ENCODE measurements at places on chromosomes 1 and 21.

DNA sequence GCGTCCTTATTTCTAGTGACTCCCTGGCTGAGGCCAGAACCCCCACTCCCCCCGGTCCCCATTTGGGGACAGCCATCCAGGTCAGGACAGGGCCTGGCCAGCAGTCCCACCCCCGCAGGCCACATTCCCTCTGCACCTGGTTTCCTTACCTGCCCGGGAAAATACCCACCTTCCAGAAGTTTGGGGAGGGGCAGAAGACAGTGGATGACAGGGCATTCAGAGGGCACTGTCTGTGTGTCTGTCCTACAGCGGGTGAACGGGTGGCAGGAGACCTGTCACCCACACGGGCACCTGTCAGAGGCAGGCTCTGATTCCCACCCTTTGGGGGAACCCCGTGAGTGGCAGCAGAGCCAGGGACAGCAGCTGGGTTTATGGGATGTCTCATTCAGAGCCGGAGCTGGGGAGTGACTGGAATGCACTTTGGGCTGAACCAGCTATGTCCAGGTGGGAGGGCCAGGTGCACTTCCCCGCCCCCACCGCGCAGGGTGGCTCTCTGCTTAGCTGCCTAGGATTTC, 2.0 kb downstream of the ARHGEF16 start:
- no peaks in the 10 kb centered on the region for H3K36me3 ChIP-seq
- no peaks in the 10 kb centered on the region for H3K4me1 ChIP-seq
- H3K27me3 ChIP-seq: peaks cover 8% of the 10 kb centered on the region
- no peak overlapping the region for H3K4me3 ChIP-seq
- H3K27ac ChIP-seq: no peak overlapping the region
- no peak for DNase-seq

DNA sequence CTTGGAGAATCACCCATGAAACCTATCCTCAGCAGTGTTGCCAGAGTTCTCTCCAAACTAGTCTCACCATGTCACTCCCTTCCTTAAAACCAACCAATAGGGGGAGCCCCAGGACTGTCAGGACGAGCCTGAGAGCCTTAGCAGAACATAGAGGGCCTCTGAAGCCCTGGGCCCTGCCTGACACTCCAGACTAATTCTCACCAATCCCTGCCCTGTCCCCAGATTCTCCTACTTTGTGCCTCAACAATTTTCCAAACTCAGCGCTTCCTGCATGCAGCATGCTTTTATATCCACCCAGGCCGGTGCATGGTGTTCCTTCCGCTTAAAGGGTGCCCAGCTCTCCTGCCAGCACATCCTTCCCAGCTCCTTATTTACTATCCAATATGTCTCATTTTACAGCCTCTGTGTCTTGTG, 42.7 kb downstream of the HSD3B1 start:
- peak overlapping the region; percentile 40 for H3K27ac ChIP-seq
- H3K4me3 ChIP-seq: no peak overlapping the region
- no peaks in the 10 kb centered on the region for H3K36me3 ChIP-seq
- no peaks in the 10 kb centered on the region for H3K27me3 ChIP-seq
- peaks cover 12% of the 10 kb centered on the region for H3K4me1 ChIP-seq

DNA sequence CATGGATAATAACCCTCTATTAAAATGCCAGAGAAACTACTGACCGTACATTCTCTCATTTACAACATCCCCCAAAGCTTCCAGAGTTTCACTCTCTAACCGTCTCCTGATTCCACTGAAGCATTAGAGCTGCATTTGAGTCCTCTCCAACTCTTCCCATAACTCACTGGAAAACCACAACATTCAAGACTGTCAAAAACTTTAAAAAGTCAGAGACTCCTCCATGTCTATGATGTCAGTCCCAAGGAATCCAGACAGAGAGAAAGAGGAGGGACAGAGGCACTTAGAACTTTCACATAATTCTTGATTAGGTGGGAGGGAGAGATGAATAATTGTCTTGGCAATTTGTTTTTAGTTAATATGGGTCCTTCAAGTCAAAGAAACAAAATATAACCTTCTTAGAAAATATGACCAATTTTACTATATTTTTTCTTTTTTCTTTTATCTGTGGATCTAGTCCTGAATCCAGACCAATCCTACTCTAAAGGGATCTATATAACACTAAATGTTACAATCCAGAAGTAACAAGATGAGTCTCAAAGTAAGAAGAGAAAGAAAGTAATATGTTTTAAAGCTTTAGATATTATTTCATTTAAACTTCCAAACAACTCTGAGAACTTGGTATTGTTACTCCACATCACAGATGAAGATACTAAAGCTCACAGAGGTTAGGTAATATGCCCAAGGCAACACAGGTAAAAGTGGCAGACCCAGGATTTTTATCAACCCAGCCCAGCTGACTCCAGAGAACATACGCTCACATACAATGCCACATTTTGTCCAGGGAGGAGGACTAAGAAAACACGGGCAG, 23.8 kb downstream of the OTUD7B start:
- H3K27ac ChIP-seq: no peak overlapping the region
- H3K27me3 ChIP-seq: peaks cover 1% of the 10 kb centered on the region
- H3K4me1 ChIP-seq: no peaks in the 10 kb centered on the region
- no peak overlapping the region for H3K4me3 ChIP-seq

- H3K4me3 ChIP-seq: no peak overlapping the region
- H3K4me1 ChIP-seq: peaks cover 3% of the 10 kb centered on the region
- peaks cover 10% of the 10 kb centered on the region for H3K27me3 ChIP-seq
- H3K36me3 ChIP-seq: no peaks in the 10 kb centered on the region
These were observed 4.9 kb upstream of the ABCD3 start for GRCh38 chr1:94413311-94413710.

- no peak overlapping the region for H3K4me3 ChIP-seq
- H3K27me3 ChIP-seq: no peaks in the 10 kb centered on the region
These were observed 76.8 kb upstream of the ZNF678 start for GRCh38 chr1:227486559-227486958.

- H3K27ac ChIP-seq: no peak overlapping the region
- H3K4me3 ChIP-seq: no peak overlapping the region
- no peaks in the 10 kb centered on the region for H3K27me3 ChIP-seq
- H3K4me1 ChIP-seq: no peaks in the 10 kb centered on the region
- H3K36me3 ChIP-seq: no peaks in the 10 kb centered on the region
These were observed 395.4 kb upstream of the ADAMTS5 start for GRCh38 chr21:27362249-27362648.

- H3K4me1 ChIP-seq: peaks cover 25% of the 10 kb centered on the region
- peak overlapping the region; percentile 3 for H3K4me3 ChIP-seq
- DNase-seq: peak; percentile 55
- H3K27me3 ChIP-seq: no peaks in the 10 kb centered on the region
These were observed 49.7 kb downstream of the MDM4 start for GRCh38 chr1:204565617-204566582.

DNA sequence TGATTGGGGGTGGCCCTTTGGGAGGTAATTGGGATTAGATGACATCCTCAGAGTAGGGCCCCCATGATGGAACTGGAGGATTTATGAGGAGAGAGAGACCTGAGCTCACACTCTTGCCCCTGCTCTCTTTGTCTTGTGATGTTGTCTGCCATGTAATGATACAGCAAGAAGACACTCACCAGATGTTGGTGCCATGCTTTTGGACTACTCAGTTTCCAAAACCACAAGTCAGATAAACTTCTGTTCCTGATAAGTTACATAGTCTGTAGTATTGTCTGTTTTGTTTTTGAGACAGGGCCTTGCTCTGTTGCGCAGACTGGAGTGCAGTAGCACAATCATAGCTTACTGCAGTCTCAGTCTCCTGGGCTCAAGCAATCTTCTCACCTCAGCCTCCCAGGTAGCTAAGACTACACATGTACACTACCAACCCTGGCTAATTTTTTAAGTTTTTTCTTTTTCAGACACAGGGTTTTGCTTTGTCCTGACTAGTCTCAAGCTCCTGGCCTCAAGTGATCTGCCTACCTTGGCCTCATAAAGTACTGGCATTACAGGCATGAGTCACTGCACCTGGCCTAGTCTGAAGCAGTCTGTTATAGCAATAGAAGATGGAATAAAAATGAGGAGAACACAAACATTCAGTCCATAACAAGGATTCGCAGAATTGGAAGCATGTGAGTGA, 115.0 kb upstream of the GALNT2 start:
- H3K36me3 ChIP-seq: no peaks in the 10 kb centered on the region
- H3K27ac ChIP-seq: no peak overlapping the region
- H3K27me3 ChIP-seq: peaks cover 3% of the 10 kb centered on the region
- no peak for DNase-seq
- H3K4me3 ChIP-seq: no peak overlapping the region
- H3K4me1 ChIP-seq: no peaks in the 10 kb centered on the region

DNA sequence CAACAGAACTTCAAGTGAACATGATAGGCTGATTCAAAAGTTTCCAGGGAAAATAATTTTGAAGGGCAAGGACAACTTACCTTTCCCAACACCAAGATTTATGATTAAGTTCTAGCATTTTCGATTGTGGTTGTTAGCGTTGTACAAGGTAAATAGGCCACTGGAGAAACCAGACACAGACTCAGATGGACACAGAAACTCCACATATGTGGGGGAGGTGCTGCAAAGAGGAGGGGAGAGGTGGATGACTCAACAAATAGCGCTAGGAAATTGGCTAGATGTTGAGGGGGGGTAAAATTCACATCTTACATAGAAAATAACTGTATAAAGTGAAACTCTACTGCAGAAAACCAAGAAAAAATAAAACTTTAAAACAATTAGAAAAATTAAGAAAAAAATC, 564.4 kb downstream of the MATN1 start:
- DNase-seq: no peak
- peaks cover 8% of the 10 kb centered on the region for H3K27me3 ChIP-seq
- no peak overlapping the region for H3K27ac ChIP-seq
- H3K4me3 ChIP-seq: no peak overlapping the region

GRCh38 chr1:27408151-27408550, 15.7 kb downstream of the GPR3 start:
- H3K4me1 ChIP-seq: peaks cover 41% of the 10 kb centered on the region
- no peak for DNase-seq
- peaks cover 21% of the 10 kb centered on the region for H3K36me3 ChIP-seq
- no peak overlapping the region for H3K4me3 ChIP-seq

GRCh38 chr1:71089536-71090270, 8.9 kb upstream of the ZRANB2 start:
- no peak for DNase-seq
- H3K4me3 ChIP-seq: no peak overlapping the region
- peaks cover 4% of the 10 kb centered on the region for H3K27me3 ChIP-seq
- no peaks in the 10 kb centered on the region for H3K36me3 ChIP-seq
- H3K27ac ChIP-seq: no peak overlapping the region
- H3K4me1 ChIP-seq: no peaks in the 10 kb centered on the region

- peaks cover 5% of the 10 kb centered on the region for H3K4me1 ChIP-seq
- H3K27ac ChIP-seq: no peak overlapping the region
- peaks cover 11% of the 10 kb centered on the region for H3K27me3 ChIP-seq
- no peaks in the 10 kb centered on the region for H3K36me3 ChIP-seq
- H3K4me3 ChIP-seq: no peak overlapping the region
- no peak for DNase-seq
These were observed 36.0 kb upstream of the ATP2B4 start for GRCh38 chr1:203590603-203591002.

GRCh38 chr1:236701782-236702181, 15.5 kb downstream of the ACTN2 start:
- DNase-seq: no peak
- no peak overlapping the region for H3K4me3 ChIP-seq
- H3K4me1 ChIP-seq: no peaks in the 10 kb centered on the region
- no peak overlapping the region for H3K27ac ChIP-seq
- H3K27me3 ChIP-seq: peaks cover 5% of the 10 kb centered on the region
- H3K36me3 ChIP-seq: no peaks in the 10 kb centered on the region

DNA sequence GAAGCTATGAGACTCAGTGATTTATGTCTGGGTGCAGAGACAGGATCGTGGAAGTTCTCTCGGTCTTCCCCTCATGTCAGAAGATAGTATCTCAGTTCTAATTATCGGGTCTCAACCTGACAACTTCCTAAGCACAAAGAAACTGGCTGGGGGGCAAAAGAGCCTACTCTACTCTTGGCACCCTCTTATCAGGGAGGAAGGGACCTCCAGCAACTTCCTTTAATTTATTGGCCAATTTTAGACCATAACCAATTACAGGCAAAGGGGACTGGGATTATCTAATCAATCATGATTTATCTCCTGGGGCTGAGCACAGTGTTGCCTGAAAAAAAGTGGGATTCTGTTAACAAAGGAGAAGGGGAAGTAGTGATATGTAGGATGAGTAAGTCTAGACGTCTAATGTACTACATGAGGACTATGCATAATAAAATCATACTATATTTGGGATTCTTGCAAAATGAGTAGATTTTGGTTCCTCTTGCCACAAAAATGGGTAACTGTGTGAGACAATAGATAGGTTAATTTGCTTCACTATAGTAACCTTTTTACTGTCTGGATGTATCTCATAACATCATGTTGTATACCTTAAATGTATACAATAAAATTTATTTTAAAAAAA, 98.8 kb downstream of the ZFYVE9 start:
- H3K4me3 ChIP-seq: no peak overlapping the region
- H3K27ac ChIP-seq: no peak overlapping the region
- H3K4me1 ChIP-seq: peaks cover 13% of the 10 kb centered on the region
- H3K36me3 ChIP-seq: peaks cover 2% of the 10 kb centered on the region
- H3K27me3 ChIP-seq: peaks cover 25% of the 10 kb centered on the region

- DNase-seq: no peak
- H3K36me3 ChIP-seq: peaks cover 5% of the 10 kb centered on the region
- no peak overlapping the region for H3K4me3 ChIP-seq
- H3K27ac ChIP-seq: no peak overlapping the region
These were observed 168.8 kb downstream of the EIF4G3 start for GRCh38 chr1:21007876-21008275.

GRCh38 chr1:77643456-77643855, 39.0 kb downstream of the ZZZ3 start:
- no peak for DNase-seq
- peaks cover 10% of the 10 kb centered on the region for H3K4me1 ChIP-seq
- H3K4me3 ChIP-seq: no peak overlapping the region
- peaks cover 25% of the 10 kb centered on the region for H3K36me3 ChIP-seq

DNA sequence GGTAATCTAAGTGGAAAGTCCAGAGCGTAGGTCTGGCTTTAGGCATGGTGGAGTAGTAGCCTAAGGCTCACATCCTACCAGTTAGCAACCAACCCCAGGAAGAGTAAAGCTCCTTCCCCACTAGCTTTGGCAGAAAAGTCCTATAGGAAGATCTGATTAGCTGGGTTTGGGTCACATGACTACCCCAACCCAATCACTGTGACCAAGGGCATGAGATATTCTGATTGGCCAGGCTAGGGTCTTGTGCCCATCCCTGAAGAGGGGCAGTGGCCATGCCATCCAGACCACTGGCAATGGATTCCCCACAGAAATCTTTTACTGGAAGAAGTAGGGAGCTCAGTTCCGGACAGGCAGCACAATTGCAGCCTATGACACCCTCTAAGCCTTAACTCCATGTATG, 58.6 kb upstream of the CD34 start:
- DNase-seq: no peak
- peaks cover 11% of the 10 kb centered on the region for H3K27me3 ChIP-seq
- no peak overlapping the region for H3K27ac ChIP-seq
- H3K4me1 ChIP-seq: no peaks in the 10 kb centered on the region
- H3K36me3 ChIP-seq: no peaks in the 10 kb centered on the region
- no peak overlapping the region for H3K4me3 ChIP-seq

DNA sequence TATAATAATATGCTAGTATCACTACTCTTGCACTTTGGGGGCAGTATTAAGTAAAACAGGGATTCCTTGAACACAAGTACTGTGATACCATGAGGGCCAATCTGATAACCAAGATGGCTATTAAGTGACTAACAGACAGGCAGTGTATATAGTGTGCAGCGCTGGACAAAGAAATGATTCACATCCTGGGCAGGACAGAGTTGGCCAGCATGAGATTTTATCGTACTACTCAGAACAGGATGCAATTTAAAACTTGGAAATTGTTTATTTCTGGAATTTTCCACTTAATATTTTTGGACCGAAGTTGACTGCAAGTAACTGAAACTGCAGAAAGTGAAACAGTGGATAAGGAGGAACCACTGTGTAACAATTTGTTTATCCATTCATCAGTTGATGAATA, 74.6 kb downstream of the DNTTIP2 start:
- H3K27ac ChIP-seq: no peak overlapping the region
- H3K4me3 ChIP-seq: no peak overlapping the region
- H3K36me3 ChIP-seq: peaks cover 9% of the 10 kb centered on the region
